ENCODE measurements at places on chromosomes 4 and X. TPM values are rescaled to one million over a fixed set of nuclear protein-coding genes. Genes with fewer than 3 reads are reported as not detected.

DNA sequence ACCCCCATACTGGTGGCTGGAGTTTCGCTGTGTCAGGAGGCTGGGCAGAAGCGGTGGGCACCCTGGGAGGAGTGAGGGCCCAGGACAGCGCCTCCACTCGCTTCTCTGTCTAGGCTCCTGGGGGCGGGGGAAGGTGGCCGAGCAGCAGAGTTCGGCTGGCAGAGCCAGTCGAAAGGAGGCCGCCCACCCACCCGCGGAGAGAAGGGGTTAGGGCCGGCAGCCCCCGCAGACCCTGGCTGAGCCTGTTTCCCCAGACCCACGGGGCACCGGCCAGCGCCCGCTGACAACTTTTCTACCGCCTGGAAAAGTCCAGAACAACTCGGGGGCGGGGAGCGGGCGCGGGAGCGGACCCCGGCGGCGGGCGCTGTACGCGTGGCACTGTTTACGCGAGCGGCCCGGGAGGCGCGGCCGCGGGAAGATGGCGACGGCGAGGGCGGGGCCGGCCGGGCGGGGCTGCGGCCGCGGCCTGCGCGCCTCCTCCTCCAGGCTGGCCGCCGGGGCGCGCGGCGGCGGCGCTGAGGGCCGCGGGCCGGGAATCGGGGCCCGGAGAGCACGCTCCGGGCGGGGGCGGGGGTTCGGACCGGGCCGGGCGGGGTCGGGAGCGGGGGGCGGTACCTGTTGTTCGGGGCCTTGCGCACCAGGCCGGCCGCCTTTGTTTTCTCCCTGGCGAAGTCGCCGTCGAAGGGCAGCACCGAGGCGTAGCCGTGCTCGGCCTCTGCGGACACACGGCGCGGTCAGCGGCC, 628 bp downstream of the MXD4 start:
- DNase-seq, result peak; percentile 50

GRCh38 chrX:153576961-153577360, 22.0 kb downstream of the CCNQ start:
- DNase-seq, result no peak

- no peak for DNase-seq
Observed at GRCh38 chr4:143626134-143626911, 74.2 kb downstream of the FREM3 start.

- DNase-seq, result no peak
Observed at GRCh38 chrX:10939424-10939823, 171.7 kb upstream of the HCCS start.

GRCh38 chr4:138200236-138200590, 41.9 kb downstream of the SLC7A11 start:
- DNase-seq, result no peak

Gene OTC
- total RNA-seq, result not detected

- DNase-seq, result no peak
Observed at GRCh38 chr4:149845743-149846142, 30.1 kb upstream of the IQCM start.

Gene GPR119
- not detected for total RNA-seq

- no peak for DNase-seq
Observed at GRCh38 chr4:28109801-28110200, 1249.2 kb downstream of the STIM2 start.

DNA sequence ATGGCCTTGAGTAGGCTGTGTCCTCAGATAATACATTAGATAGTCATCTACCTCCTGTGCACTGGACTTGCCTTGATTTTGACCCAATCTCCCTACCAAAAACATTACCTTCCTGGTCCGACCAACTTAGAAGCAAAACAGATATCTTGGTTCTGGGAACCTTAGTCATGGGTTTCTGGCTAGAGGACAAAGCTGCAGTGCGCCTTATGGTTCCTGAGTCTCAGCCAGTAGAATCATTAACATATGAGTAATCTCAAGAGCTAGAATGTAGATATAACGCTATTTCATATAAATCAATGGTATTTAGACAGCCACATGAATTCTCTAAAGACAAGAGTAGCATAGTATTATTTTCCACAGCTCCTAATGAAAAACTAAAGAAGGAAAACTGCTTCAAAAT, 83.1 kb downstream of the GRIA3 start:
- DNase-seq, result no peak

Gene EREG
- total RNA-seq, result 0.59 TPM

GRCh38 chrX:15607067-15607466, 6.3 kb upstream of the ACE2 start:
- DNase-seq, result no peak

- DNase-seq, result no peak
Observed at GRCh38 chrX:100647095-100647494, 3.1 kb downstream of the SRPX2 start.

Gene ARAP2
- 54.3 TPM for total RNA-seq

Gene MYL5
- total RNA-seq, result 29.2 TPM

DNA sequence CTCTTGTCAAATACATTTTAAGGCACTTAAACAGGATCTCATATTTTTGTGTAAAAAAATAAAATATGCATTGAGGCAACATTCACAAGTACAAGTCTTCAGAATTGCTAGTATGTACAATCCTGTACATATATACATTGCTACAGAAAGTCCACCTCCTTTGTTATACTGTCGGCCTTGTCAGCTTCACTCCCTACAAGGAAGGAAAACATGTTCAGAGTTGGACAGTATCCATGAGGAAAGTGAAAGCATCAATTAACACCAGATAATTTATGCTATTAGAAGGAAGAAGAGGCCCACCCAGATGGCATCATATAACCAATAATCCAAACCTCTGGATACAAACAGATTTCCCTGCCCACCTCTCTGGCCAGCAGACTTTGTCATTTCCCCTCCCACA, 42.0 kb downstream of the REELD1 start:
- DNase-seq, result no peak

DNA sequence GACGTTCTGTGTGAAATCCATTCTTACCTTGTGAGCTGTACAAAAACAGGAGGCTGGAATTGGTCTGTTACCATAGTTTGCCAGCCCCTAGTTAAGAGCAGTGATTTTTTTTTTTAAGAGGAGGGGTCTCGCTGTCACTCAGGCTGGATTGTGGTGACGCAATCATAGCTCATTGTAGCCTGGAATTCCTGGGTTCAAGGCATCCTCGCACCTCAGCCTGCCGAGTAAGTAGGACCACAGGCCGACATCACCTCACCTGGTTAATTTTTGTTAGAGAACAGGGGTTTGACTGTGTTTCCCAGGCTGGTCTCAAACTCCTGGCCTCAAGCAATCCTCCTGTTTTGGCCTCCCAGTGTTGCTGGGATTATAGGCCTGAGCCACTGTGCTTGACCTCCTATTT, 7.5 kb downstream of the USP9X start:
- no peak for DNase-seq

DNA sequence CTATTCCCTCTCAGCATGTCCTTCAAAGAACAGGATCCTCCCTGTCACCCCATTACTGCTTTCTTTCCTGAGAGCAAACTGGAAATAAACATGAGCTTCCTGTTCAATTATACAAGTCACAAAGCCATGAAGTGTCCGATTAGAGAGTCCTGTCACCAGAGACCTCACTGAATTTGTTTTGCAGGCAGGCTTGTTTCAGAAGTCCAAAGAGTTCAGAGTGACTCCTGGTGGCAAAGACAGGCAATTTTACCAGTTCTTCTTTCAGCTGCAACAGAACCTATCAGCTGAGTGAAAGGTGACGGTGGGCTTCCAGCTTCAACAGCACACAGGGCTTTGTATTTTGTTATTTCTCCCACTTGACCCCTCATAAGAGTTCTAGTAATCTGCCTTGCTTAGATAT, 6.4 kb downstream of the ELK1 start:
- DNase-seq, result peak; percentile 43

Gene ZDHHC9
- total RNA-seq, result 3.0 TPM

GRCh38 chr4:171710743-171711142, 102.5 kb upstream of the GALNTL6 start:
- no peak for DNase-seq

- DNase-seq, result no peak
Observed at GRCh38 chr4:133324491-133324890, 175.4 kb downstream of the PCDH10 start.

Gene NCBP2L
- not detected for total RNA-seq

GRCh38 chr4:189117426-189117825, 823.2 kb upstream of the FRG1 start:
- no peak for DNase-seq

Gene MAGEE2
- not detected for total RNA-seq

Gene SLC49A3
- total RNA-seq, result 0.91 TPM

All from CD4-positive, alpha-beta T cell (primary cell).